ENCODE measurements at places on chromosomes 4 and X.
A peak's percentile ranks its signal among the peaks of the same experiment; 100 is the strongest.

- no peak for DNase-seq
These were observed 222.8 kb downstream of the SPATA18 start for GRCh38 chr4:52273885-52274284.

DNA sequence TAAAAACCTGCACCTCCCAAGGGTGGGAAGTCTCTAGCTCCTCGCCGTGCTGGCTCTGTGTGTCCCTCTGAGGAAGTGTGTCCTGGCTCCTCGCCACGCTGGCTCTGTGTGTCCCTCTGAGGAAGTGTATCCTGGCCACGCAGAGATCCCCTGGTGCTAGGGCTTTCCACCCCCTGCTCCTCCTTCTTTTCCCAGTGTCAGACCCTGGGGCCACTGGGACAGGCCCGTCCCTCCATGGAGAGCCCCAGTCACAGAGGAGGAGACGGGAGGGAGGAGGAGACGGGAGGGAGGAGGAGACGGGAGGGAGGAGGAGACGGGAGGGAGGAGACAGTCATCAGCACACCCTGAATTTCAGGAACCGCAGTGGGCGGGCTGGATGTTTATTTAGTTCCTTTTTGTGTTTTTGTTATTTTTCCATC, 53.8 kb upstream of the HGFAC start:
- no peak for DNase-seq

DNA sequence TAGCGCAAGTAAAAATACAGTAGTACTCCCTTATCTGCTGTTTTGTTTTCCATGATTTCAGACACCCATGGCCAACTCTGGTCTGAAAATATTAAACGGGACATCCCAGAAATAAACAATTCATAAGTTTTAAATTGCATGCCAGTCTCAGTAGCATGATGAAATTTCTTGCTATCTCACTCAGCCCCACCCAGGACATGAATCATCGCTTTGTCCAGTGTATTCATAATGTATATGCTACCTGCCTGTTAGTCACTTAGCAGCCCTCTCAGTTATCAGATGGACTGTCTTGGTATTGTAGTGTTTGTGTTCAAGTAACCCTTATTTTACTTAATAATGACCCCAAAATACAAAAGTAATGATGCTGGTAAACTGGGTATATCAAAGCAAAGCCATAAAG, 158.2 kb upstream of the DDIT4L start:
- DNase-seq, result no peak

DNA sequence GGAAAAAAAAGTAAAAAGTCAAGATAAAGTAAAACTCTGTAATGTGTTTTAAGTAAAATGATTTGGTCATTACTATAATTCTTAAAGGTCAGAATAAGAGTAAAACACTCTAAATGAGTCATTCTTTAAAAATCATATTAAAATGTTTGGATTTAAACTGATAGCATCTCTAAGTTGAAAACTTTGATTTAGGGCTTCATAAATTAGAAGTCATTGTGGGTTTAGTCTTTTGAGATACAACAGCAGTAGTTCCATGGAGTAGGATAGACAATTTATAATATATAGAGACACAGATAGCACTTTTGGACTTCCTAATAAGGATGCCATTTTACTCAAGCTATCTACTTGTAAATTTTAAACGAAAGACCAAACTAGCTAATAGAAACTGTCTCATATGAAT, 77.1 kb upstream of the PABPC4L start:
- DNase-seq, result no peak

DNA sequence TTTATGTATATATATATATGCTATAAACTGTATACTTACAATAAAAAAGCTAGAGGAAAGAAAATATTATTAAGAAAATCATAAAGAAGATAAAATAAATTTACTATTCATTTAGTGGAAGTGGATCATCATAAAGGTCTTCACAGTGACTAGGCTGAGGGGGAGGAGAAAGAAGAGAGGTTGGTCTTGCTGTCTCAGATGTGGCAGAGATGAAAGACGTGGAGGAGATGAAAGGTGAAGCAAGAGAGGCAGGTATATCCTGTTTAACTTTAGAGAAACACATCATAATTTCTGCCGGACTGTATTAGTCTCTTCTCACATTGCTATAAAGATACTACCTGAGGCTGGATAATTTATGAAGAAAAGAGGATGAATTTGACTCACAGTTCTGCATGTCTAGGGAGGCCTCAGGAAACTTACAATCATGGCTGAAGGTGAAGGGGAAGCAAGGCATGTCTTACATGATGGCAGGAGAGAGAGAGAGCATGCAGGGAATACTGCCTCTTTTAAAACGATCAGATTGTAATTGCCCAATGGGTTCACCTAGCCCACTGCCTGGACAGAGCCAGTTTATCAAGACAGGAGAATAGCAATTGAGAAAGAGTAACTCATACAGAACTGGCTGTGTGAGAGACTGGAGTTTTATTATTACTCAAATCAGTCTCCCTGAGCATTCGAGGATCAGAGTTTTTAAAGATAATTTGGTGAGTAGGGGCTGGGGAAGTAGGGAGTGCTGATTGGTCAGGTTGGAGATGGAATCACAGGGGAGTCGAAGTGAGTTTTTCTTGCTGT, 22.1 kb upstream of the RRAGB start:
- no peak for DNase-seq

GRCh38 chrX:30241724-30242415, at the start of gene MAGEB4:
Gene MAGEB4, plus strand, starts transcription at chrX:30242000. Its CDS starts 136 bp downstream, at chrX:30242136.
- no peak for DNase-seq

GRCh38 chr4:61924131-61924530, 724.0 kb downstream of the ADGRL3 start:
- no peak for DNase-seq

GRCh38 chr4:148017801-148018200, 285.9 kb downstream of the ARHGAP10 start:
- no peak for DNase-seq

DNA sequence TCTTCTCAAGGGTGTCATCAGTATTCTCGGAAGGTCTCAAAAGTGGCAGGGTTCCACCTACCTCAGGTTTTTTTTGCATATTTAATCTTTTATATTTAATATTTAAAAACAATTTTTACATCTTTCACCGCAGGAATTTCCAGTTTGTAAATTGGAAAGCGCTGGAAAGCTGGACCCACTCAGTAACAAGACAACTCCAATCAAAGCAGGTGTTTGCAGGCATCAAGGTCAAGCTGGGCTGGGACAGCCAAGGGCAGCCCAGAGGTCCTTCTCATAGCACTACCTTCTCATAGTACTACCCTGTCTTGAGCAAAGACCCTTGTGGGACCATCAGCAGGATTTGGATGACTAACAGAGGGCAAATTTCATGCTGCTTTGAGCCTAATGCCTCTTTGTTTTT, 160.1 kb downstream of the TET2 start:
- DNase-seq, result no peak

- no peak for DNase-seq
These were observed 426.6 kb downstream of the ARHGAP24 start for GRCh38 chr4:85901500-85901899.

- DNase-seq, result no peak
These were observed 5.7 kb upstream of the TMEM192 start for GRCh38 chr4:165118256-165118909.

GRCh38 chr4:53432528-53433424, 55.3 kb downstream of the FIP1L1 start:
- no peak for DNase-seq

- no peak for DNase-seq
These were observed 61.2 kb downstream of the TRMT44 start for GRCh38 chr4:8501781-8502180.

DNA sequence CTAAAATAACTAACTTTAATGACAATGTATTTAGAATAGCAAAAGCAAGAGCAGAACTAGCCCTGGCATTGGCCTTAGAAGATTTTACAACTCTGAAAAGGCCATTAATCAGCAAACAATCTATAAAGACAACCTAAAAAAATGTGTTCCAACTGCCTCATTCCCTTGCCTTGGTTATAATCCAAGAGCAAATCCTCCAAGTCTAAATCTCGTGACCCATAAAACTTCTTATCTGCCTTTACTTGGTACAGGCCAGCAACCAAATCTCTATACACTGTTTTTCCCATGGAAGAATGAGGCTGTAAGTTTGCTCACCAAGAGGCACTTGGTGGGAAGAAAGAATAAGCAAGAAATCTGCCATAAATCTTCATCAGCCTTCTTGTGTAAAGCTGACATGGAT, 175.3 kb upstream of the MID1 start:
- no peak for DNase-seq

DNA sequence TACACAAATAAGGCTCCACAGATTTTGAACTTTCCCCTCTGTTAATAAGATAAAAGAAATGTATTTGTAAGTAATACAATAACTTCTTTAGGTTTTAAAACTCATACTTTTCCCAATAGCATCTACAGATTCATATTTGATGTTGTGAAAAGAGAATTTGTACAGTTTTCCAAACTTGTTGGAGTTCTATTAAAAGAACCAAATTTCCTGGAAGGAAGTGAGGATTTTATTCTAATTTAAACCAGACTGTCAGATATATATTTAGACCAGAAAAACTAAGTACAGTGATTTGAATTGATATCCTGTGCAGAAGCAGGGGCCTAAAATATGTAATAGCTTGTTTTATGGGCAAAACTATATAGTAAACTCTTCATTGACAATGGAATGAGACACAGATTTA, 53.7 kb downstream of the NAA11 start:
- DNase-seq, result no peak

DNA sequence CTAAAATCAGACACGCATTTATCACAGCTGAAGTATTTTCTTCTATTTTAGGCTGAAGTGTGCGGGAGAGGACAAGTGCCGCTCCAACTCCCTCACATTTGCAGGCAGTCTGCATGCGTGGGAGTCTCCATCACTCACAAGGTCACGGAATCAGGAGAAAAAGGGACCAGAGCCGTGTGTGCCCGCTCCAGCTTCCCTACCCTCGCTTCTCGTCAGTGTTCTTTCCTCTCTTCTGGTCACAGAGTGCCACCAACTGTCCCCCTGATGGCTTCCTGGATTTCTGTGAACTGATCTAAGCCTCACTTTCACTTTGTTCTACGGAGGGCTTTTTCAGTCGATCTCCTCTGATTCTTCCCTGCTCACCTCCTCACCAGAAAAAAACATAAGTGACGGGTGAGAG, 407.4 kb upstream of the AADAT start:
- no peak for DNase-seq

- DNase-seq, result no peak
These were observed 68.6 kb upstream of the MCF2 start for GRCh38 chrX:139776599-139776998.

DNA sequence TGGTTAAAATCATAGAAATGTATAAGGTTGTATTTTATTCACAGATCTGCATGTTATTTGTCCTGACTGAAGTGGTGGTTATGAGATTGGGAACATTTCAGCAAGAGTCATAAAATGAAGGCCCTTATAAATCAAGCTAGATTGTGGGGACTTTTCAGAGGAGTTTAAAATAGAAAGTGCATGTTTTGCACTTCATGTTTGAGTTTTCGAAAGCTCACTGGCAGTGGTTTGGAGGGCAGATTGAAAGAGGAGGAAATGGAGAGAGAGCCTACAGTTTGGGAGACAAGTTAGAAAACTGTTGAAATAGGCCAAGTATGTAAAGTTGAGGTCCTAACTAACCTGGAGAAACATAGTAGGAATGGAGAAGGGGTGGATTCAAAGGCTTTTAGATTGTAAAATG, 124.9 kb downstream of the KDM6A start:
- no peak for DNase-seq

DNA sequence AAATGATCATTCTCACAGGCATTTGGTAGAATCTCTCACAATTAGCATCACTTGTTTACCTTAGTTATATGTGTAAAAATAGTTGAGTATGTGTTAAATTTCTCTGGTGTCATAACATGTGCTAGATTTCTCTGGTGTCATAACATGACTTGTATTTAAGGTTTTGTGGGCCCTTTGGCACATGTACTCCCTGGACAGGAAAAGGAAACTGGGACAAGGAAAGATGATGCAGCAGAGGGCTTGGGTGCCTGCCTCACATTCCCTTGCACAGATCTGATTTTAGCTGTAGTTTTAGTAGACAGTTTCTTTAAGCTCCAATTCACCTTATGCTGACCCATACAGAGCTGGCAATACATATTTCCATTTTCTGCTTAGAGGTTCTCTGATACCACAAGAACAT, 726.0 kb downstream of the C4orf33 start:
- no peak for DNase-seq

DNA sequence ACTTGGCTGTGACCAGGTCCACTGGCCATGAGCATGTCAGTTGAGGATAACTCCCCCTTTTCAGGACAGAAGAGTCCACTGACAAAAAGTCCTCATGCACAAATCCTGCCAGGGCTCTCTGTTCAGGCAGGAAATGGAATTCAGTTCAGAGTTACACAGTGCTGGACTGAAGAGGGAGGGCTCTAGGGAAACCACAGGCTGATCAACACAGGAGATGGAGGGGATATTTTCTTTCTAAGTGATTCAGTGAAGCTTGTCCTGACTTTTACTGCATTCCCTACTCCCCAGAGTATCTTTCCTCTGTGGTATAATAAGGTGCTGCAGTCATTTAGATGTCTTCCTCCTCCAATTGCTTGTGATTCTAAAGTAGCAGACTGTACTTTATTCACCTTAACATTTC, 335.5 kb upstream of the IGFBP7 start:
- DNase-seq, result no peak

DNA sequence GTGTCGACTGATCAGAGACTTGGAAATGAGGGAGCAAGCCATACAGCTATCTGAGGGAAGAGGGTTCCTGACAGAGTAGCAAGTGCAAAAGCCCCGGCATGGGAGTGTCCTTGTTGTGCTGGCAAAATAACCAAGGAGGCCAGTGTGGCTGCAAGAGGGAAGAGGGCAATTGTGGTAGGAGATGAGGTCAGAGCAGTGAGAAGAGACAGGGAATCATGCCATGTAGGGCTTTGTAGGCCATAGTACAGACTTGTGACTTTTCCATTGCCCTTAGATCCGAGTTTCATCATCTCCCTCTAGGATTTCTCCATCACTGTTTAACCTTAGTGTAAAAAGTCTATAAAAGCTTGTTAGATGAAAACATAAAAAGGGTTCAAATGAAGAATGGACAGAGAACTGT, 76.2 kb downstream of the DOCK11 start:
- no peak for DNase-seq

GRCh38 chr4:101258883-101259282, 88.4 kb downstream of the PPP3CA start:
- no peak for DNase-seq

GRCh38 chr4:87469390-87469789, 47.0 kb downstream of the NUDT9 start:
- DNase-seq, result no peak

GRCh38 chr4:11005300-11005699, 320.7 kb upstream of the CLNK start:
- DNase-seq, result no peak

DNA sequence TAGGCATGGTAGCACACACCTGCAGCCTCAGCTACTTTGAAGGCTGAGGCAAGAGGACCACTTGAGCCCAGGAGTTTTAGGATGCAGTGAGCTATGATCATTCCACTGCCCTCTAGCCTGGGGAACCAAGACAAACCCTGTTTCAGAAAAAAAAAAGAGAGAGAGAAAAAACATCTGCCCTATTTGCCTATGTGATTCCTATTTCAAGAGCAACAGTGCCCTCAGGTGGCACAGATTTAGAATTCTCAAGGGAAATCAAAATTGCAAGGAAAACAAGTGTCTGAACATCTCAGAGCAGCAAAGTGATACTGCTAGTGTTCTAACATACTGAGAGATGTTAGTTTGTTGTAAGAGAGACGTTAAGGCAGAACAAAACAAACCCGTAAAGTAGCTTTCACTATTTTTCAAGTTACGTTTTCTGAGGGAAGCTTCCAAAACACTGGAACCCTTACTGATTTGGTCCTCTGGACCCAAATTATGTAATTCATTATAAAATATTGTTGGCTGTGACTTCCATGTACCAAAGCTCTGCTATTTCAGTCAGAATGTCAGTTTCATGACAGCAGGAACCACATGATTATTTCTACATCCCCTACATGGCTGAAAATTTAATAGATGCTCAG, 7.9 kb downstream of the BDH2 start:
- DNase-seq, result peak; percentile 40

- no peak for DNase-seq
These were observed 31.6 kb downstream of the SLC9A6 start for GRCh38 chrX:136016881-136017280.
